ENCODE measurements at places on chromosomes 2 and 18.
A peak's percentile ranks its signal among the peaks of the same experiment; 100 is the strongest.

GRCh38 chr2:240637116-240637900, 12.0 kb downstream of the GPR35 start:
- DNase-seq: no peak

- no peak for DNase-seq
These were observed 307.3 kb upstream of the CHAC2 start for GRCh38 chr2:53460347-53460746.

- DNase-seq: no peak
These were observed 41.4 kb downstream of the USP14 start for GRCh38 chr18:199768-200167.

- peak; percentile 65 for DNase-seq
These were observed 175.8 kb downstream of the LOXHD1 start for GRCh38 chr18:46481048-46481846.

GRCh38 chr2:31828891-31829290, 181.9 kb downstream of the MEMO1 start:
- no peak for DNase-seq

GRCh38 chr2:29802986-29803385, 118.4 kb downstream of the ALK start:
- DNase-seq: no peak

DNA sequence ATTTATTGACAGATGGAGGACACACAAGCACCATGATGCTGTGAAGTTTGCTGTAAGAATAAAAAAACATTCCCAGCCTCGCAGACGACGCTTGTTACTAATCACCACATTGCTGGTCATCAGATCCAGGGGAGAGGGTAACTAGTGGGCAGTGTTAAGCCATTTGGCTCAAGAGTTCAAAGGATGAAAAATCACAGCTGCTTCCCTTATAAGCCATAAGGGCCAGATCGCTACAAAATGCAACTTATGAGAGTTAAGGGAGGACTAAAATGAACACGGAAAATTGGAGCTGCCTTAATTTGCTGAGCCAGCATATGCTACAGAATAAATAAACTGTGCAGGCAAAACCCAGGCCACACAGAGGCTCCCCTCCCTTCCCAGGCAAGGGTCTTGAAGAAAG, 522.6 kb downstream of the TDRD15 start:
- no peak for DNase-seq

DNA sequence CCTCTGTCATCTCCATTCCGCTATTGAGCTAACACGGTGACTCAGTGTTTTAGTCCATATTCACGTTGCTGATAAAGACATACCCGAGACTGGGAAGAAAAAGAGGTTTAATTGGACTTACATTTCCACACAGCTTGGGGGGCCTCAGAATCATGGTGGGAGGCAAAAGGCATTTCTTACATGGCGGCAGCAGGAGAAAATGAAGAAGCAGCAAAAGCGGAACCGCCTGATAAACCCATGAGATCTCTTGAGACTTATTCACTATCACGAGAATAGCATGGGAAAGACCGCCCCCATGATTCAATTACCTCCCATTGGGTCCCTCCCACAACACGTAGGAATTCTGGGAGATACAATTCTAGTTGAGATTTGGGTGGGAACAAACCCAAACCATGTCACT, 22.6 kb upstream of the CXXC1 start:
- DNase-seq: peak; percentile 0

- DNase-seq: no peak
These were observed 535.7 kb upstream of the SLC39A10 start for GRCh38 chr2:195121341-195121740.

- DNase-seq: no peak
These were observed 476 bp upstream of the MSH2 start for GRCh38 chr2:47402555-47402804.

- no peak for DNase-seq
These were observed 22.0 kb upstream of the SP9 start for GRCh38 chr2:174312581-174313234.

- no peak for DNase-seq
These were observed 37.3 kb upstream of the GRP start for GRCh38 chr18:59182673-59183072.

- DNase-seq: no peak
These were observed 503.2 kb upstream of the CNTNAP5 start for GRCh38 chr2:123521854-123522253.

GRCh38 chr2:239241431-239241960, 159.3 kb downstream of the HDAC4 start:
- DNase-seq: no peak

DNA sequence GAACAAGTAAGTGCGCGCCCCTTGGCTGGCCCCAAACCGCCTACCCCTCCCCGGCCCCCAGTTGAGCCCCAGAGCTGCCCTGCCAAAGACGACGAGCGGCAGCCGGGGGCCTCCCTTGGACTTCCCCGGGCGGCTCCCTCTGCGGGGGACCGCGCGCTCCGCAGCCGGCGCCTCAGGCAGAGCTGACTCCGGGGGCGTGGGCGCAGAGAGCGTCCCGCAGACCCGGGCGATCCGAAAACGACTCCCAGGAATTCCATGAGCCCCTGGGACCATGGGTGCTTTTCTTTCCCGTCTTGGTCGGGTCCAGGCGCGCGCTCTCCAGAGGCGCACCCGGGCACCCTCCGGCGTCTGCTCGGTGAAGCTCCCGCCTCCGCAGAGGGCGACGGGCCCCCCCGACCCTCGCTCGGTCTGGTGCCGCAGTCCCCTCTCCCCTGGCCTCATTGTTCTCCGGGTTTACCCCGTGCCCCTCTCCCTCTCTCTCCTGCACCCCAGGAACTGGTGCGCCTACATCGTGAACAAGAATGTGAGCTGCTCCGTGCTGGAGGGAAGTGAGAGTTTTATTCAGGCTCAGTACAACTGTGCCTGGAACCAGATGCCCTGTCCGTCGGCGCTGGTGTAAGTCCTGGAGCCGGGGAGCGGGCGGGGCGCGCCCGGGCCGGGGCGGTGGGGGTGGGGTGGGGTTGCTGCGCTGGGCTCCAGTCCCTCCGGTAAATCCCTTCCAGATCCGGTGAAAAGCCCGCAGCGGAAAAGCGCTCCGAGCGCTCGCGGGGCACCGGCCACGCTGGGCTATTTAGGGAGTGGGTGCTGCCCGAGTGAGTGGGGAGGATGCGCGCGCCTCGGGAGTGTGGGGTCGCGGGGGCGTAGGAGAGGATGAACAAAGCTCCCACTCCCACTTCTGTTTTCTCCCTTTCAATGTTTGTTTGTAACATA, 776 bp downstream of the EMILIN2 start:
- peak; percentile 64 for DNase-seq

DNA sequence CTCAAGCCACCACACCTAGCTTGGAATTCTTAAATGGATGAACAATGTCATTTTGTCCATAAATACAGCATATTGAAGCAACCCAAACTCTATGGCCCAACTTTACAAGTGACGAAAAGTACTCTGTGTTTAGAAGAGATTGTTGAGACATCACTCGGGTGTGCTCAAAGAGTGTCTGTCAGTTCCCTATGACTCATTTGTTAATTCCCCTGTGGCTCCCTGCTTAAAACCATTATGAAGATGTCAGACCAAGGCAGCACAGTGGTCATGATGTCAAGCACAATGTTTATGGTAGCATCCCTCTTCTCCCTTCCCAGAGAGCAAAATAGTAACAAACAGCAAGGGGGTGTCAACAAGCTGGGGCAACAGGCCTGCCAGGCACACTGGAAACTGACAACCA, 3.0 kb downstream of the LYG1 start:
- no peak for DNase-seq

DNA sequence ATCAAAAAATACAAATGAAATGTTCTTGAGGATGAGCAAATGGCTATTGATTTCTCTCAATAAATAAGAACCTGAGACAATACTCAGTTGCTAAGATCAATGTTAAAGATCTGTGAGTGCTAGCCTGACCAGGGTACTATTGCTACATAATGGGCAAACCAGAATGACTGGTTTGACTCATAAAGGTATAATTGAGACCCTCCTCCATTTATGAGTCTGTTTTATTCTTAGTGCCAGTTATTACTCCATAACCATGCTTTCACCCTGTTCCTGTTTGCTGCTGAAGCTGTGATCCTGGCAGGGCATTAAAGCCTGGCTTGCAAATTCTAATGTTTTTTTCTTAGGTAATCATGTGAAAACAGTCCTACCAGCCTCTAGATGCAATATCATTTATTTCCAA, 56.6 kb upstream of the PPM1B start:
- no peak for DNase-seq

GRCh38 chr2:150733051-150733618, 245.7 kb upstream of the RND3 start:
- DNase-seq: no peak

DNA sequence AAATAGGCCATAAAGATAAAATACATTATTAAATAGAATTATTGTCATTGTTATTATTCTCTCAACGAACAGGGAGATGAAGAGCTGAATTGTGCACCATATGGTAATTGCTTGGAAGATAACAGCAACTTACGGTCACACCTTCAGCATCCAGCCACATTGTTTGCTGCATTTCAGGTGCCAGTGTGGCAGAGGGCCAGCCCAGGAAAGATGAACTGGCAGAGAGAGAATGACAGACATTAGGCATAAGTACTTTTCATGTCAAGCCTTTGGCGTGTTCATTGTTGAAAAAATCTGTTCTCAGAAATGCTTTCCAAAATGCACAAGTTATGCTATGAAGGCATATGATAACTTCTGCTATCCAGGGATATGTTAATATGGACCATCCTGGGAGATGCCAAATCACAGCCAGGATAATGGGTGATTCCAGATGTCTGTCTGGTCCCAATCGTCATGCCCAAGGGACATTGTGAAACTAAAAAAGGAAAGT, 748.6 kb upstream of the PIK3C3 start:
- no peak for DNase-seq

DNA sequence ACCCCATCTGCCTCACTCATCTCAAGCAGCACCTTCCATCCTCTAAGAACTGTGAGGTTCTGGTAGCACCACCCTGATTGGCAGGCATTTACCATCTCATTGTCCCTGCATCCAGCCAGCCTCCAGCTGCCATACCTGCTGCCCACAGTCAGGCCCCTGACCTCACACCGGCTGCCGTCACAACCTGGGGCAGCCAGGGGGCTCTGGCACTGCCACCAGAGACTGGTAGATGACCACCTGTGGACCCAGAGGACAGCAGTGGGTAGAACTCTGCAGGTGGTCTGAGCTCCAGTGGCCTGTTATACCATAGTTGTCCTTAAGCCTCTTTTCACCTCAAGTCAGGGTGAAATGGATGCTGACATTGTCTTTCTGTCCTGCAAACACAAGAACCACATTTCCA, 69.4 kb downstream of the POLE4 start:
- DNase-seq: no peak

GRCh38 chr2:46258937-46259776, 38.0 kb upstream of the EPAS1 start:
- DNase-seq: no peak

DNA sequence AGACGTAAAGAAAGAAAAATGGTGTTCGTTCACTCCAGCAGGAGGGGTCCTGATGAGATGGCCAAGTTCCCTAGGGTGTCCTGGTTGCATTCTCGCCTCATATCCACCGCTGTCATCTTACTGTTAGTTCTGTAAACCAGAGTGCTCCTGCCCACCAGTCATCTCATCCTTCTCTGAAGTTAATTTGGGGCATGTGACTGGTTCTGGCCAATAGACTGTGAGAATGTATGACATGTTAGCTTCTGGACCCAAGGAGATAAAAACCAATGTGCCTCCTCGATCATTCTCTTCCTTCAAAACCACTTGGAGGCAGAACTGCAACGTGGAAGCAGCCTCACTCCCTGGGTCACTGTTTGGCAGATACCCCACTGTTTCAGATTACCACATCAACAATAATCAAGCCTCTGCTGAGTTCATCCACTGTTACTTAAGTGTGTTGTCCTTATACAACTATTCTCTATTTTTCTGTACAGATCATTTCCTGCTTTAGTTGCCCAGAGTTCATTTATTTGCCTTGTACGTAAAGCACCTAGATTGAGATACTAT, 759.1 kb downstream of the TSN start:
- no peak for DNase-seq

GRCh38 chr2:192202373-192202772, 7.6 kb upstream of the TMEFF2 start:
- DNase-seq: no peak

DNA sequence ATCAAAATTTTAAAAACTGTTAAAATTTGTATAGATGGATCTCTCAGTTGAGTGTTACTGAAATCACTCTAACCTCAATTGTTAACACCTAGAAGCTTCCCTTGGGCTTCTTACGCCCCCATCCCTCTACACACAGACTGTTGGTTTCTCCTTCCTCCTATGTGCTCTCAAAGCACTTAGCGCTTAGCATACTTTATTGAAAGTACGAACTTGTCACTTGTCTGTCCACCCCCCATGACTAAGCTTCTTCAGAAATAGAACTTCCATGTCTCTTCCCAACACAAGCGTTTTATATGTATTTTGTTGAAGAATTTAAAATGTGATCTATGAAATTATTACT, 441 bp downstream of the MPHOSPH10 start:
- DNase-seq: peak; percentile 38

- DNase-seq: no peak
These were observed 312.4 kb upstream of the DDX18 start for GRCh38 chr2:117502121-117502520.

DNA sequence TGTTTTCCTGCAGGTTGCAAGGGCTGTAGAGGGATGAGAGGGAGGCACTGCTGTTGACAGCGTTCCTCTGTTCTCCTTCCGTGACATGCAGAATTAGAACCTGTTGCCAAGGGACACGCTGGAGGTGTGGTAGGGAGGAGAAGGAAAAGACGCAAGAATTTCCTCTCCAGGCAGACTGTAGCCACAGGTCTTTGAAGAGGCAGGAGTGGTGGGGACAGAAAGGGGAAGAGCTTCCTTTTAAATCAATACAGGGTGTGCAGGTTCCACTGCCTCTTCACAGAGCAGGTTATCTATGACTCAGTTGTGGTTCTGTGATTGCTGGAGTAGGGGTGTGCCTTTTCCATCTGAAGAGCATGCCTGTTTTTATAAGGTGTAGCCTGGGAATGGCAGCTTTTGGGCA, 133.0 kb downstream of the WDSUB1 start:
- no peak for DNase-seq

DNA sequence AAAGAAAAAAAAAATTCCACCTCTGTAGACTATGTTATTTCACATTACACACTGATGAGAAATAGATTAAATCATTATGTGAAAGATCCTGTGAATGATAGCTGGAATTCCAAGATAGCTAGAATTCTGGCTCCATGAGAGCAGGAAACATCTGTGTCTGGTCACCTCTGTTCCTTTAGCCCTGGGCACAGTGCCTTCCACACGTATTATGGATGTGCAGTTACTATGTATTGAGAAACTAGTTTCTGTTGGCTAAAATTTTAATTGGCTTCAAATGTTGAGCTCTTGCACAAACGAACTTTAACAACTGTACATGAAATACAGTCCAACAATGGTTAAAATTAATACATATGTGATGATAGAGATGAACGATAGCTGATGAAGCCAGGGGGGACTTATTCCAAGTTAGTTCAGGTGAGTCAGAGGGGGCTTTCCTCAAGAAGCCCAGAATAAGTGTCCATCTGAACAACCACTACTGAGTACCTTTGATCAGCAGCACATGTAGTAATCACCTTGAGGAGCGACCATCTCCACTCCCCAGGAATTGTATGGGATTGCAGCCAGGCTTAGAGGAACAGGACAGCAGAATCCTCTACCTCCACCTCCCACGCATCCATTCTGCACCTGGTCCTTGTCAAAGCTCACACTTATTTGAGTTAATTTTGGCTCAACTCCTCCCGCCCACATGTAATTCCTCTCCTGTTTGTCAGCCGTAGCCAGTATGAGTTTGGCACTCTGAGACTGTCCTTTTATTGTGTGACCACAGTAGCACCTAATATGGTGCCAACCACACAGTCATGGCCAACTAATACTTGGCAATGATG, 68.6 kb downstream of the NABP1 start:
- DNase-seq: no peak
